Mesothelial cell of epicardium (in vitro differentiated cells): ENCODE measurements at places on chromosomes 5 and 9. TPM values are rescaled to one million over a fixed set of nuclear protein-coding genes. Genes with fewer than 3 reads are reported as not detected.

Gene TRIM14
- total RNA-seq = 10.1 to 12.2 TPM (median 11.5 TPM) in 3 replicates

Gene ABO
- total RNA-seq = 2.0 to 3.2 TPM (median 2.3 TPM) in 3 replicates

Gene FOXI1
- not detected in 3 replicates for total RNA-seq

Gene AIF1L
- 20.0 to 23.1 TPM (median 20.6 TPM) in 3 replicates for total RNA-seq

Gene CDC20B
- 0.09 to 0.16 TPM in 2 of 3 replicates, not detected in the other for total RNA-seq

DNA sequence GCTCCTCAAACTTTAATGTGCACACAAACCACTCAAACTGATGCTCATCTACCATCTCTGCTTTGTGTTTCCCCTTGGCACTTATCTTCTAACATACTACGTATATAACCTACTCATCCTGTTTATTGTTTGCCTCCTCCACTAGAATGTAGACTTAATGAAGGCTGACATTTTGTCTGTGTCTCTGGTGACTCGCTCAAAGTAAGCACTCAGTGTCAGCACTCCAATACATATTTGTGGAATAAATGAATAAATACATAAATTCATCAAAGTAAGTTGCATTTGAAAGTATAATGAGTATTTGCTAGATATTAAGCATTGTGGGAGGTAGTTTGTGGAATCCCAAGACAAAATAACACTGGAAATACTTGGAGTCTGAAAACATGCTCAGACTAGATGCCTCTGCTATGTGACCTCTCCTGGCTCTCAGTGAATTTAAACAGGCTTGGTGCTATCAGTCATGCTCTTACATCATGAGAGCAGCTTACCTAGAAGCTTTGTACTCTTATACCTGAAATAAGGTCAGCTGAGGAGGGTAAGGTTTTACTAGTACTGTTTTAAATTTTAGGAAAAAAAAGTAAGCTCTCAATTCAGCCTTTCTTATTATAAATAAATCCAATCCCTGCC, 37.0 kb upstream of the RANBP6 start:
- no peak for DNase-seq

DNA sequence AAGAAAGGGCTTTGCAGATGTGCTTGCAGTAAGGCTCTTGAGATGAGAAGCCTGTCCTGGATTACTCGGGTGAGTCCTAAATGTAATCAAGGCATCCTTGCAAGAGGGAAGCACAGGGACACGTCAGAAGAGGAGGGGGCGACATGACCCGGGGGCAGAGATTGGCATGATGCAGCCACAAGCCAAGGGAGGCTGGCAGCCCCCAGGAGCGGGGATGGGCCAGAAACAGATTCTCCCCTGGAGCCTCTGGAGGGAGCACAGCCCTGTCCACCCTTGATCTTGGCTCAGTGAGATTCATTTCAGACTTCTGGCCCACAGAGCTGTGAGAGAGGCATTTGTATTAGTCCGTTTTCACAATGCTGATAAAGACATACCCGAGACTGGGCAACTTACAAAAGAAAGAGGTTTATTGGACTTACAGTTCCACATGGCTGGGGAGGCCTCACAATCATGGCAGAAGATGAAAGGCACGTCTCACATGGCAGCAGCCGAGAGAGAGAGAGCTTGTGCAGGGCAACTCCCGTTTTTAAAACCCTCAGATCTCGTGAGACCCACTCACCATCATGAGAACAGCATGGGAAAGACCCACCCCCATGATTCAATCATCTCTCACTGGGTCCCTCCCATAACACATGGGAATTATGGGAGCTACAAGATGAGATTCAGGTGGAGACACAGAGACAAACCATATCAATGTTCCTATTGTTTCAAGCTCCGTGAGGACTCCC, 76.1 kb downstream of the ADAMTS2 start:
- DNase-seq = no peak

DNA sequence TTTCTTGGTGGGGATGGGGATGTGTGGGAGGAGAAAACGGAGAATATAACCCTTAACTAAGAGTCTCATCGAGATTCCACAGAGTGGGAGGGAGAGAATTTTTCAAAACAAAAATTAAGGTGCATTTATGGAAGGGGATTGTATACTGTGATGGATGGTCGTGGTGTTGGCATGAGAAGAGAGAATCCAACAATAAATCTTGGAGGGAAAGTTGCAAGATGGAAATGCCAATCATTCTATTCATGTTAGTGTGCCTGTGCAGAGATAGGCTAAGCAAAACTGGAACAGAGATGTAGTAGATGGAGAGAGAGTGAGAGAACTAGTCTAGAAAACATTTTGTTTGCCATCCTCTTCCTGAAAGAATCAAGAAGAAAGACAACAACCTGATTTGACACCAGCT, 613.1 kb downstream of the EBF1 start:
- DNase-seq = no peak

- DNase-seq = no peak
Observed at GRCh38 chr9:14671377-14671776, 21.9 kb downstream of the ZDHHC21 start.

- no peak for DNase-seq
Observed at GRCh38 chr5:149633476-149634350, 52.4 kb downstream of the ARHGEF37 start.

DNA sequence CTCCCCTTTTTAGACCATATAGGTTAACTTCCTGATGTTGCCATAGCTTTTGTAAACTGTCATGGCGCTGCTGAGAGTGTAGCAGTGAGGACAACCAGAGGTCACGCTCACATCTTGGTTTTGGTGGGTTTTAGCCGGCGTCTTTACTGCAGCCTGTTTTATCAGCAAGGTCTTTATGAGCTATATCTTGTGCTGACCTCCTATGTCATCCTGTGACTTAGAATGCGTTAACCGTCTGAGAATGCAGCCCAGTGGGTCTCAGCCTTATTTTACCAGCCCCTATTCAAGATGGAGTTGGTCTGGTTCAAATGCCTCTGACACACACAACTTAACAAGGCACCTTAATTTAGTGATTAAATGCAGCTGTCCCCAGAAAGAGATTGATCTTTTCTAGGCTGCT, 23.9 kb upstream of the KDM4C start:
- DNase-seq = no peak

DNA sequence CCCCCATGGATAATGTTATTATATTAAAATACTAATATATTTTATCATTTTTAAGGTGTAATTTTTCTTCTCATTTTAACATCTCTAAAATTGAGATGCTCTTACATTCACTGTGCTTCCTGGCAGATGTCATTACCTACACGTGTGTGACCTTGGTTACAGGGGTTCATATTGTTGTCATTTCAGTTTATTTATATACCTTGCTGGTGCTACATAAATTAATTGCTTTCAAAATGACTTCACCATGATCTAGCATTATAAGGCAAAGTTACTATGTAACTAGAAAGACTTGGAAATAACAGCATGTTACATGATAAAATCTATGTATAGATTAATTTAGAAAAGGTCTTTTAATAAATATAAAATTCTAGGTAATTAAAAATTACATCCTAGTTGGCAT, 60.9 kb downstream of the ARHGEF28 start:
- DNase-seq = no peak
